Activated CD4-positive, alpha-beta T cell treated with anti-CD3 and anti-CD28 coated beads, Interleukin-2, amount 50 U/mL, for 24 hours (primary cell): ENCODE measurements at places on chromosomes 6 and 20.

- no peak for DNase-seq
These were observed 75.6 kb downstream of the SAMD3 start for GRCh38 chr6:130147111-130147510.

DNA sequence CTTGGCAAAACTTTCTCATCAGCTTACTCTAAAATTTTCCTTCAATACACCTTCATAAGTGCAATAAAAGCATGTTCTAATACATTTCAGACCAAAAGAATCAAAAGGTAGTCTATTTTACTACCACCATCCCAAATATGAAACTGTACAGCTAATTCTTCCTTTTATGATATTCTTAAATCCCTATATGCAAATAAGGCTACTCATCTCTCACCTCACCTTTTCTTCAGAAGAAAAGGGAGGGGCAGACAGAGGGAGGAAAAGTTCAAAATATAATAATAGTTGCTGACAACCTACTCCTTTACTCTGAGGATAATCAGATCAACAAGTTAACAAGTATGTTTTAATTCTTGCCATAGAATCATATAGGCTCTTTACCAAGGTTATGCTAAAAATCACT, 7.4 kb downstream of the C6orf120 start:
- DNase-seq: no peak

DNA sequence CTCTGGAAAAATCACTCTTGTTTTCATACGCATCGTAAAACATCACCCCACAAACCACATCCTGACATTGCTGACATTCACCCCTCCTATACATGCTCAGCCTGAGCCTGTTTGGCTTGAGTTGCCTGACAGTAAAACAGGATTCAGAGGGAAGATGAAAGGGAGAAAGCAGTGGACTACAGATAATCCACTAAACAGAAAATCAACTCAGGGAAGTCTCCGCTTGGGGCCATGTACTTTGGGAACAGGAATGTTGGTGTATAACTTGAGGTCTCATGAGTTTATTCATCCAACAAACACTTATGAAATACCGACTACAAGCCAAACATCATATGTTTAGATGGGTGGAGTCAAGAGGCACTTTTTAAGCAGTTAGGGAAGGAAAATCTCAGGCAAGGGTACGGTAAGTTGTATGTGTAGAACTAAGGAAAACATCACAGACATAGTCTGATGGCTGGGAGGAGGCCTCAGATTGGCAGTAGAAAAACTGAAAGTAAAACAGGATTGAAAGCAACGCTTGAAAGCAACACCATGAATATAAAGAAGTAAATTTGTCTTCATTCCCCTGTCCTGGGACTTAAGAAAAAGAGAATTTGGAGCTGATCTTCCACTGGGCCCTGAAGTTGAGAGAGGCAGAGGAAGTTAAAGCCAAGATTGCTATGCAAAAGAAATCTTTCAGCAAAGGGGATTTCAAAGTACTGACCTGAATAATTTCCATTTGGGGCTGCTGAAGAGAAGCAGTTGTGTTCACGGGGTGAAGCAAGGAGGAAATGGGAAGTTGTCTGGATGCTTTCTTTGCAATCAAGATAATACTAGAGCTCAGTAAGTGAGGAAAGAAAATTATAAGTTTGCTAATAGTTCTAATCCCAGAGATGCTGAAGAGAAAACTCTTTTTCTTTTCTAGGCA, 28.8 kb downstream of the PDE7B start:
- peak; percentile 9 for DNase-seq

DNA sequence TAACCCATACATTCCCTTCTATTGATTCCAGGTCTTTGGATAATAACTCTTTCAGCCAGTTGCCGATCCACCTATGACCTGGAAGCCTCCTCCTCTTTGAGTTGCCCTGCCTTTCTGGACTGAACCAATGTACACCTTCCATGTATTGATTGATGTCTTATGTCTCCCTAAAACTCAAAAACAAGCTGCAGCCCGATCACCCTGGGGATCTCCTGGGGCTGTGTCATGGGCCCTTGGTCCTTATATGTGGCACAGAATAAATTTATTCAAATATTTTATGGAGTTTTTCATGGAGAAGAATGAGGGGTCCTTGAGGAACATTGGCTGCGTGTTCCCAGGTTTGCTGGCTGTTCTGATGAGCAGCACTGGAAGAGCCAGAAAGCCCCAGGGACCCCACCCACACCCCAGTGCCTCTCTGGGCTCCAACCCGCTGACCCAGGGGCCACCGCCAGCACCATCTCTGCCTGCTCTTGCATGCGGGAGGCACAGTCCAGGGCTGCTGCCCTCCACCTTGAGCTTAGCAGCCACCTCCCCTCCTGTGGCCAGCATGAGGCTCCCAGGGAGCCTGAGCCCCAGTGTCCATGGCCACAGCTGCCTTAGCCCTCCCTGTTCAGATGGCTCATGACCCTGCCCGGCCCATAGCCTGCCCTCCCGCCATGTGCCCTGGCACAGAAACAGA, 36.5 kb upstream of the CST7 start:
- no peak for DNase-seq

DNA sequence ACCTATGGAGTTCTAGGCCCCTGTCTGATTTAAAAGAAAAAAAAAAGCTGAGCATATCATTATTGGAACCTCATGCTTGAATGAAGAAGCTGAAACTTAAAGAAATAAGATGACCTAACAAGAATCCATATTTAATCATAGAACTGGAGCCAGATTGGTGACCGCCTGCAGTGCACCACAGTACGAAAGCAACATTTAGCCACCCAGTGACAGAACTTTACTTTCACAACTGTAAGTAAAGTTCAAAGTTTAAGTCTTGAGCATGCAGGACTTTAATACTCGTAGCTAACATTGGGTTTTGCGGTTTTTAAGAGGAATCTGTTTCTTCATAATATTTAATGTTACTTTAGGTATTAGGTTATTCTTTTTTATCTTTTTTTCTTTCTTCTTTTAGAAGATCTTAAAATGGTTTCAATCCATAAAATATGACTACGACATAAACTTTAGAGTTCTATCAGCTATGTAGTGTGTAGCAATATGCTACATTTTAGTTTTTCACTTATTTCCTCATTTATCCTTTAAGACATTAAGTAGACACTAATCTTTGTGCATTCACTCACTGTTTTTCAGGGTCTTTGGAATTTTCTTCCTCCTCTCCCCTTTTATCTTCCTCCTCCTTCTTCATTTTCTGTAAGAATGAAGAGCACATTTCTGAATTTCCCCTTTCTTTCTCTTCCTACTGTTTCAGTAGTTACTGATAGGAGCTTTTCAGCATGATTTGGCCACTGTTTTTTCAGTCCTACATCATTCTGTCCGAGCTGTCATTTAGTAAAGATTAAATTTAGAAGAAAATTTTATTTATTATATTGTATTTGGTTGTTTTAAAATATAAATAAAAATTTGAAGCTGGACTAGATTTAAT, 514.1 kb downstream of the GRIK2 start:
- no peak for DNase-seq

- DNase-seq: peak; percentile 35
These were observed 8.8 kb downstream of the DUSP15 start for GRCh38 chr20:31861385-31862156.

DNA sequence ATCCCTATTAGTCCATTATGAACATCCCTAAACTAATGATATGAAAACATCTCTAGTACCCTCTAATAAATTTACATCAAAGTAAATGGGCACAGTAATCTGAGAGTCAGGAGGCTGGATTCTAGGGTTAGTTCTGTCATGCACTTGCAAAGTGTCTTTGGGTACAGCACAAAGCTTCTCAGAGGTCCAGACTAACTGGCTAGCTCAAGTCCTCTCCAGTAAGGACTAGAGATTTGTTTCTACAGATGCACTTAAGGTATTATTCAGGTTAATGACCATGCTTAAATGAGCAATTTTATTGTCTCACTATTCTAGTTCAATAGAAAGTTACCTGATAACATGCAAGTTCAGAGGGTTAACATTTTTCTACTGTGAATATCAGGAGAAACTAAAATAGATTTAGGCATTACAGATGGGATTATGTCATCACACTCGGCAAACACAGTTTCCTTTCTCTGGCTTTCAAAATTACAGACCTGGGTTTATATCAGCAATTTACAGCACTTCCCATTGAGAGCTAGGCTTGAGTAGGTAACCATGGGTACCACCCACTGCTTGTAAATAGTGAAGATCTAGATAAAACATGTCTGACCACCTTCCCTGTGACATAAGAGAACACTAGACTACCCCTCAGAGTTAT, 402.9 kb upstream of the RUNX2 start:
- no peak for DNase-seq

- no peak for DNase-seq
These were observed 272.5 kb downstream of the BTBD9 start for GRCh38 chr6:38367231-38367630.

DNA sequence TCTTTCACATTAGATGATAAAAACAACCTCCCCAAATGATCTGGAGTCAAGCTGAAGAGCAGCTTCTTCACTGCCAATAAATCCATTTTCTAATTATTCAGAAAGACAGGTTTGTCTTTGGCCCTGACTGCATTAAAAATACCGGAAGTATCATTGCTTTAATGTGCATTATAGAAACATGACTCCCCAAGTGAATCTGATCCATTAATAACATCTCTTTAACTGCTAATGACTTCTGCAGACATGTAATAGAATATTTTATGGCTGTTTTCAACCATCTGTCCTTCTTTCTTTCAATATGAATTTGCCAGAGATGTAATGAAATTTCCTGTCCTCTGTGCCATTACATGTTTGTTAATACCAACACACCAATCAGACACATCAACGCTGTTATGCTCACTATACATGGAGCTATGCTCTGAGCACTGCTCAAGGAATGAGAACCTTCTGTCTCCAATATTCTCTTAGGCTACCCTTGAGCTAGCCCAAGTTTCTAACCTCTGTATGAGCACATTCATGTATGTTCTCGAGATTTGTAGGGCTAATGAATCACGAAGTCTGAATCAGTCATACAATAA, 87.8 kb downstream of the LYRM4 start:
- DNase-seq: no peak

GRCh38 chr6:131694832-131695426, 6.3 kb downstream of the OR2A4 start:
- DNase-seq: no peak

DNA sequence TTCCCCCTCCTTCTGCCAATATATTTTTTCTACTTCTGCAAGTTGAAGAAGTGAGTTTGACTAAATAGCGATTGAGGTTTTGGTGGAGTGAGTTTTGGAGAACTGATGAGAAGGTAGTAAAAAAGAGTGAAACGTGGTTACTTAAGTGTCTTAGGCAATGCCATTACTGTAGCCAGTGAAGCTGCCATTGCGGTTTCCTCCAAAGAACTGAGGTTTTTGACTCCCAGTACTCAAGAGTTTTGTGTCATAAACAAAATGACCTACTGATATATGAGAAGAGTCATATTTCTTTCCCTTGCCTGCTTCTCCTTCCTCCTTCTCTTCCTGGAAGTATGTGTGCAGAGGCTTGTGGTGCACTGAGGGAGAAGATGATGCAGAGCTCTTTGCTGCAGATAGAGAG, 554.5 kb upstream of the MAP3K7 start:
- DNase-seq: no peak

- no peak for DNase-seq
These were observed 225.9 kb upstream of the CST7 start for GRCh38 chr20:24723186-24723585.

DNA sequence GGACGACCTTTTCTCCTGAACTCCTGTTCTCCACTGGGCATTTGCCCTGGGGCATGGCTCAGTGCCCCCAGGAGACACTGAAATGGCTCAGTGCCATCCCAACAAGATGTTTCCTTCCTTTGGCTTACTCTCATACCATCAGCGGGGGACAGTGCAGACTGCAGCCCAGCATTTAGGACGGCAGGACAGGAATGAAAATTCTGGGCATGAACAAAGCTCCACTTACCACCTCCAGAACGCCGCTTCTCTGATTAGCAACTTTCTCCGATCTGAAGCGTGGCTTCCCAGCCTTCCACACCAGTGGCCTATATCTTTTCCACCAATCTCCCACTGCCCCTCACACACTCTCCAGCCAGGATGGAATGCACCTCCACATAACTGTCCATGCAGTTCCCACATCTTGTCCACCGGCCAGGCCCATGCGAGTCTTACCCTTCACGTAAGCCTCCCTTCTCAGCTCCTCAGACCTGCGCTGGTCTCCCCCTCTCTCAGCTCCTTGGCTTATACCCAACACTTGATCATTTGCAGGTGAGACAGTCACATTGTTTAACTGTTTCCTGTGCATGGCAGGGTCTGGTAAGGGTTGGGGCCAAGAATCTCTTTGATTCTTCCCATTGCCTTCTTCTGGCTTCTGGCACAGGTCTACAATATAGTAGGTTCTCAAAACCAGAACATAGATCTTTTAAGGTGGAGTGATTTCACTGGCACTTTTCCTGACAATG, 114.5 kb downstream of the FYN start:
- DNase-seq: no peak

GRCh38 chr6:51559059-51559458, 528.4 kb downstream of the PKHD1 start:
- no peak for DNase-seq

GRCh38 chr6:45486736-45487135, 109.0 kb upstream of the SUPT3H start:
- DNase-seq: no peak

GRCh38 chr6:145497006-145497405, 238.3 kb downstream of the EPM2A start:
- DNase-seq: no peak

GRCh38 chr20:6492271-6493055, 275.0 kb upstream of the BMP2 start:
- no peak for DNase-seq

DNA sequence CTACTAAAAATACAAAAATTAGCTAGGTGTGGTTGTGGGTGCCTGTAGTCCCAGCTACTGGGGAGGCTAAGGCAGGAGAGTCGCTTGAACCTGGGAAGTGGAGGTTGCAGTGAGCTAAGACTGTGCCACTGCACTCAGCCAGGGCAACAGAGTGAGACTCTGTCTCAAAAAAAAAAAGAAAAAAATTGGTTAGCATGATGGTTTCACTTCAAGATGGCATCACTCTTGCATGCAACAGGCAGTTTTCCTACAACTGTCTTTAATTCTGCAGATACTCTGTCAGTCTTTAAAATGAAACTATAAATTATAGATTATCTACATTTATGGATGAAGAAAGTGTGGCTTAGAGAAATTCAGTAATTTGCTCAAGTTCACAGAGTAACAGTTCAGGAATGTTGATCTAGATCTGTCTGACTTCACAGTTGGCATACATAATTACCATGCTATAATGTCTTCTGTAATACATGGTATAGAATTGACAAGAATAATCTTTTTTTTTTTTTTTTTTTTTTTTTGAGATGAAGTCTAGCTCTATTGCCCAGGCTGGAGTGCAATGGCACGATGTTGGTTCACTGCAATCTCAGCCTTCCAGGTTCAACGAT, 27.0 kb downstream of the ITCH start:
- no peak for DNase-seq

- no peak for DNase-seq
These were observed 82.5 kb downstream of the DTNBP1 start for GRCh38 chr6:15580326-15580725.

DNA sequence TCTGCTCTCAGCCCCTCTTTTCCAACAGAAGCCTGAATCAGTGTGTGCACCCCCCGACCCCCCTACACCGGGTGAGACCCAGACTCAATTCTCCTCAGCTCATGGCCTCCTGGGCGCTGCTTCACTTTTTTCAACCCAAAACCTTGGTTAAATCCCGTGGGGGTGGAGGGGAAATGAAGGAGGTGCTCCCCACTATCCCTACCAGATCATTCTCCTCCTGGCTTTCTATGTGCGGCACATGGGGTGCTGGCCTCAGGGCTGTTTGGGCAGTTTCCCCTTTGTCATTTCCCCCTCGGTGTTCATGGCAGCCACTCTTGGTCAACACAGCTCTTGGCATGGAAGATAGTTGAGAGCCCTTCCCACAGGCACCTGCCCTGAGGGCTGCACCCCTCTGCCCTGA, 4.6 kb downstream of the CST4 start:
- DNase-seq: no peak

GRCh38 chr6:67883500-67884366, 751.3 kb upstream of the ADGRB3 start:
- DNase-seq: no peak
